ENCODE measurements at places on chromosomes 3 and 15. TPM values are rescaled to one million over a fixed set of nuclear protein-coding genes. Genes with fewer than 3 reads are reported as not detected.
A peak's percentile ranks its signal among the peaks of the same experiment; 100 is the strongest.

DNA sequence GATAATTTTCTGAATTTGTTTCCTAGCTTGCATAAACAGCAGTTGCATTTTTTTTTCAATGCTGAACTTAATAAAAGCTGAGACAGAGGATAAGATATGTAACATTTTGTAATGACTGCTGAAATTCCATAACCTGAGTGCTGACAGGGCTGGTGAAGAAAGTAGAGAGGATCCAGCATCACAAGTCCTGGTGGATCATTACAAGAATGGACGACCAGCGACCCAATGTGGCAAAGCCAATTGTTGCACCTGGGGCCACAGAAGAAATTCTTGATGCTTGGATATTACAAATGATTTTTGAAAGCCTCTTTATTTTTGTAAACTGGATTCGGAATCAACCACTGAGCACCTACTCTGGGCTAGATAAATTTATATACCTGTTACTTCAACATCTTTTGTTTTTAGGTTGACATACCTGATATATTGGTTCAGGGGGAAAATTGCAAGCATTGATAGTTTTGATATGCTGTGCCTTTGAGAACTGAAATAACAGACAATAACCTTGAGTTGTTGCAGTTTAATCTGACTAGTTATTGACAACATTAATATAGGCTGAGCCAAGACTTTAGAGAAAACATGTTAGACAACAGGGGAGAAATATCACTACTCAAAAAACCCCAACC is 3.9 kb upstream of the ACTL6A start:
- DNase-seq: peak; percentile 54

DNA sequence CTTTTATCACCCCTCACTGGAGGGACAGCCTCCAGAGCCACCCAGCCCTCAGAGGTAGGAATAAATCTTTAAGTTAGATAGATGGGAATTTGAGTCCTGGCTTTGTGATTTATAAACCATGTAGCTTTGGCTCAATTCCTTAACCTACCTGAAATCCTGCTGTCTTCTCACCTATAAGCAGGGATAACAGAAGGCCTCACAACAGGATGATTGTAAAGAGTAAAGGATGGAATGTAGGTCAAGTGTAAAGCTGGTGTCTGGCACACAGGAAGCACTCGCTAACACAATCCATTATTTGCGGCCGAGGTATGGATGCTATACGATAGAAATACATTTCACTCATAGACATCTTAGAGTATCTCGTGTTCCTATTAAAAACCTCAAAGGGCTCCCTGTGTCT is 162.9 kb upstream of the LRTM1 start:
- DNase-seq: no peak

DNA sequence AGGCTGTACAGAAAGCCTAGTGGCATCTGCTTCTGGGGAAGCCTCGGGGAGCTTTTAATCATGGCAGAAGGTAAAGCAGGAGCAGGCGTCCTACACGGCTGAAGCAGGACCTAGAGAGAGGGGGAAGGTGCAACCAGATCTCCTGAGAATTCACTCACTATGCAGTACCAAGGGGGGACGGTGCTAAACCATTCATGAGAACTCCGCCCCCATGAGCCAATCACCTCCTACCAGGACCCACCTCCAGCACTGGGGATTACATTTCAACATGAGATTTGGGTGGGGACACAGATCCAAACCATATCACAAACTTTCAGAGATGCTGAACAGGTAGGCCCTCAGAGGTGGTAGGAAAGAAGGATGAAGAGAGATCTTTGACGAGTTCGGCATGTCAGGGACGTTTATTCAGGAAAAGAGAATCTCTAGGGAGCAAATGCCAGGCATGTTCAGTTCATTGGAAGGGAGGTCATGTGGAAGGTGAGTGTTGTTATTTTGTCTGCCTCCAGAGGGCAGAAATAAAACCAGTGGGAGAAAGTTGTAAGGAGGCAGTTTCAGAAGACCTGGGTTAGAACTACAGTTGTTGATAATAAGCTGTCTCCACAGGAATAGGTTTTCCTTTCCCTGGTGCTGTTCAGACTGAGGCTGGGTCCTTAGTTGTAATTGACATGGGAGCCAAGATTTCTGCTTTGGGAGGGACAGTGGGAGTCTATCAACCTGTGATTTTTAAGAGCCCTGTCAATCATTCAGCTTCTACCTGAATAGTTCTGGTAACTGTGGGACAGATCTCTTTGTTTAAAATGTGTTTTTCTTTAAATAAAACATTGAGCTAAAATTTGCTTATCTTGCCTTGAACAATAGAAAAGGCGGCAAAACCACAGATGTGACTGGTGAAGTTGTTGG is 4.3 kb upstream of the FNDC3B start:
- DNase-seq: peak; percentile 41

DNA sequence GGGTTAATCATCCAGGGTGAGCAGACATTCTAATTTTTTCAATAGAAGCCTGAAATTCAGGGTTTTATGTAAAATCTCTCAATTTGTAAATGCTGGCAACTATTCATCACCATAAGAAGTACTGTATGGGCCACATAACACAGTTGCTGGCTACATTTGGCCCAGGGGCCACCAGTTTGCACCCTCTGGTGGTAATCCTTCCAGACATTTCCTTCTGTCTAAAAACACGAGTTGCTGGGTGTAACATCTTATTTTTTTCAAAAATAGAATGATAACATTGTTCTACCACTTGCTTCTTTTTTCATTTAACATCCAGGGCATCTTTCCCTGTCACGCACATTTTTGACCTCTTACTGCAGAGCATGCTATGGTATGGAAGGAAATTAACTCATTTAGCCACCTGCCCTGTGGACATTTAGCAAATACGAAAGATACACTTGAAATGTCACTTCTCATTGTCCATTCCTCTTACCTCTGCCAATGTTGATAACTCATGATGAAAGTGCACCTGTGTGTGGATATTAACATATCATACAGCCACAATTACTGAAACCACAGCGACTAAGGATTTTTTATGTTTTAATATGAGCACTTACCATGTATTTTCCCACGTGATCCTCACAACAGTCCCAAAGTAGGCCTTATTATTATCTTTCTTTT is 117.5 kb upstream of the ARHGEF3 start:
- DNase-seq: no peak

- DNase-seq: no peak
Measured at GRCh38 chr3:94406595-94406994, 343.7 kb downstream of the NSUN3 start.

GRCh38 chr3:115512565-115513415 is 110.5 kb upstream of the GAP43 start:
- no peak for DNase-seq

- DNase-seq: no peak
Measured at GRCh38 chr15:31352911-31353811, 26.5 kb downstream of the KLF13 start.

DNA sequence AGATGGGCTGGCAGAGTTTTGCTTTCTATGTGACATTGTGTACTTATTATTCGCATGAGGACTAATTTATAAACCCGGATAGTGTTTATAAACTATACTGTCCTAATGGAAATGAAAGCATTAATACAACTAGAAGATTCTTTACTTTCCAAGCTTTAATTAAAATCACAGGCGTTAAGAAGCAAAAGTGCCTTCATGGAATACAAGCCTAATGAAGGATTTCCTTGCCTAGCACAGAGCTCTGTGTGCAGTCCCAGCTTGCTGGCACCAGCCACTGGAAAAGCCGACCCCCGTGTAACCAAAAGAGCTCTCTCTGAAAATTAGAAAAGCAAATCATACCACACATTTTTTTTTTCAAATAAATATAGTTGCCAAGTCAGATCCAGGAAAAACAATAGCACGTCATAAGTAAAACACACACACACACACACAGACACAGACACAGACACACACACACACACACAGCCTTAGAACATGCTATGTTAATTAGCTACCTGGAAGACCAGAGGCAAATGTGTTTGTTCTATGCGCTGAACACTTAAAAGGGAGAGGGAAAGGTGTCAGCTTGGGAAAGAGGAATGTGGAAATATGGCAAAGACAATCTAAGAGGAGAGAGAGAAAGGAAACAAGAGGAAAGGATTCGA is 1084.2 kb downstream of the TUSC7 start:
- no peak for DNase-seq

DNA sequence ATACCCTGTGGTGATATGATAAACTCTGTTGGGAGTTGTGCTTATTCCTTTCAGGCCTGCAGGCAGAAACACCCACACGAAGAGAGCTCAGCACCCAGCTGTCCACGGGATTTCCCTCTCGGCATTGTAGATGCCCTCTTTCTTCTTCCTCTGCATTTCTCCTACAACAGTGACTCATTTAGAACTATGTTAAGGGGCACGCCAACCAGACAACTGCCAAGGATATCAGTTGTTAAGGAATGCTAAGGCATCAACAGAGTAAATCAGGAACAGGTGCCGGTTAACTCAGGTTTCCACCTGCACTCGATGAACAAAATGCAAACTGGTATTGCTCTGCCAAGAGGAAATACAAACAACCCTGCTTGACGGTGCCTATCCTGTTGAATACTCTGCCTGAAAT is 270.0 kb upstream of the PEX5L start:
- peak; percentile 6 for DNase-seq

DNA sequence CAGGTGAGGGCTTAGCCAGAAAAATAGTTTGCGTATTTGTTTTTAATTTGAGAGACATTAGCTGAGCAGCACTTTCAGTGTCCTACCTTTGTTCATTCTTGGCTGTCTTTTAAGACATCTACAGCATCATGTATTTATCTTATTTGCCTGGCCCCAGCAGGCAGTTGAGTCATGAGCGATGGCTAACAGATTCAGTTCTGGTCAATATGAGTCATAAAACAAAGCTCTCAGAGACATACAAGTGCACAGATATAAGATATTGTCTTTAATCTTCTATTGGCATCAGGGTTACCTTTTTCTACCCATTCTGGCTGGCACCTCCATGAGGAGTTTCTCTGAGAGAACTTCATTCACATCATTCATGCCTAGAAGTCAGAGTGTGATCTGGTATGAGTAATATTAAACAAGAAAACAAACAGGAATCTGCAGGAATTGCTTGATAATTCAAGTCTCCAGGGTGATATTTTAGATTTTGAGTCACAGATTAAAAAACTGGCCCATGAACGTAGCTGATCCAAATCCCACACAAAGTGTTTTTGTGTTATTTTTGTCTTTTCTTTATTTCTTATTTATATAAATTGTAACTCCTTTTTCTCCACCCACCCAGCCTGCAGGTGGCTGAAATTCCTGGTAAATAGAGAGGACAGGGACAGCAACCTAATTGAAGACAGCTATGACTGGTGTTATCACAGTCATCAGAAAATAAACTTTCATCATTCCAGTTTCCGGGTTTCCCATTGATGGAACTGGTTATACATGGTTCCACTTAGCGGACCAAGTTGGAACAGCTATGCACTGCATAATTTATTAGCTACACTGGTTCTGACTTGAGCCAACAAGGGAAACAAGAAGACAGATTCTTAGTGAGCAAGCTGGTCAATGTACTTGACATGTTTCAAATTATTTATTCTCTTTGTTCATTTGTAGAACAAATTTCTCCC is 47.3 kb downstream of the PLSCR2 start:
- no peak for DNase-seq

DNA sequence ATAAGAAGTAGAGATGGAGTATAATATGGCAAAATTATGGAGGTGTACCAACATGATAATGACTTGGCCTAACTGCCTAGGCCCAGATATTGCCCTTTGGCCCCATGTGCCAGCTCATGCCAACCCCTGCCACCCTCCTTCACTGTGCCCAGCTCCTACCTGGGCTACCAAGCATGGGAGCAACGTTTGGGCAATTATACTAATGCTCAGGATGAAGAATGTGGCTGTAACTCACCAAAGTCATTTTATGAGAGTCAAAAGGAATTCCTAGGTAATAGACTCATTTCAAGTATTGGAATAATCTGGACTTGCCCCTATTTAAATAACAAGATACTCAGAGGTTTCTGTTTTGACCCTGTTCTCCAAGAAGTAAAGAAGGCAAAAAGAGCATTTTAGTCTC is 240.2 kb upstream of the IL12A start:
- no peak for DNase-seq

DNA sequence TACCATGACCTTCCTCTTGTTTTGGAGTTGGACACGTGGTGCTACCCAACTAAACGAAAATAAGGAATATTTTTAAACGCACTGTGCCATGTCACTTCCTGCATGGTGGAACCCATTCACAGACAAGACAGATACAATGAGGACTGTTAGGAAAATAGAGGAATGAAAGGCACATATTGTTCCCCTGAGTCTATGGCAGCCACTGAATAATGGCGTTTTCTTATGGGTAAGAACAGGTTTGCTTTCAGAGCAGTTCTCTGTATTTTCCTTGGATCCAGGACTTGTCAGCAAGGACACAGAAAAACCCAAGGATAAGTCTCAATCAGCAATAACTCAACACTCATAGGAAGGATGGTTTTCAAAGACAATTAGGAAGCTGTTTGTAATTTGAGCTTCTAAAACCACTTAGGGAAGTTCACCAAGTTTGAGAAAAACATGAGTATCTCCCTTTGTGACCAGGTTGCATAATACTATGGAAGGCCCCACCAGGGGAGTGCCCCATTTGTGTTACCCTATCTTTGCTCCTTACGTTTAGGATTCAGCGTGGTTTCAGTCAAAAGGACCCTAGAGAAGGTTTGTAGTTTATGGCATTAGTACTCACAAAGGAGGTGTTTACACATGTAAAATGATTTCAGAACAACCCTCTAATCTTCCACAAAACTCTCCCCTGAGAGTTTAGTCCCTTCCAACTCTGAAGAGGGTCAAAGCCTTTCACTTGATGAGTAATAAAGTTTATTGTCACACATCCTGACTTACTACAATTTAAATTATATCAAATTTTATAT is 487.2 kb upstream of the ATP11B start:
- DNase-seq: no peak

DNA sequence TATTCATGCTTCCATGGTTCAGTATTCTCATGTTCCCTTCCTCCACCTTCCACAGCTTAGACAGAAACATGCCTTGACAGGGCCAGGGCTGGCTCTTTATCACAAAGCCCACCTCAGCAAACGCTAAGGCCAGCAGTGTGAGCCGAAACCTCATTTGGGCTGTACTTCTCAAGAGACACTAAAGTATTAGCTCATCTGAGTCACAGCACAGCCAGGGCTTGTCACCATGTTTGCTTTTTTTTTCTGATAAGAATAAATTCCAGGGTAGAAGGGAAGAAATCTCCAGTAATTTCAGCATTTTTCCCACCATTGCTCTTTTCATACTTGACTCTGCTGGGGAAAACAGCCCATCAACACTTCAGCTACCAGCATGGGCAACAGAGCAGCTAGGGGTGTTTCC is 95.4 kb downstream of the MYLK start:
- no peak for DNase-seq

DNA sequence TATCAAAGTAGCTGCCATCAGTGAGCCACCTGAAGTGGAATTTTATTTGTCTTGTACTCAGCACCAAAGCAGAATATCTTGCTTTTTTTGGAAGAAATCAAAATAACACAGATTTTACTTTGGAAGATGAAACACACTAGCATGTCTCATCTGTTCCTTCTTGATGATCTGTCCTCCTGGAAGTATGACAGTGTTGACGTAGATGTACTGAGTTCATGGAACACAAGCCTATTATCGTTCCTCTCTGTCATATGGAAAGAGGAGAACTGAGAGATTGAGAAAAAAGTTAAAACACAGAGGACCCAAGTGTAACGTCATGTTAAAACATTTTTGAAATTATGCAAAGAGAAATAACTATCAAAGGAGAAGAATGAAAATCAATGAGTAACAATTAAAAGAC is 340.2 kb downstream of the ROBO2 start:
- DNase-seq: no peak

GRCh38 chr3:169404520-169404890 is 259.0 kb downstream of the MECOM start:
- no peak for DNase-seq

- DNase-seq: no peak
Measured at GRCh38 chr15:76038512-76038911, 21.3 kb upstream of the TMEM266 start.

KLHL40 gene
- total RNA-seq: not detected

ISL2 gene
- 8.1 TPM for total RNA-seq

C3orf49 gene
- not detected for total RNA-seq

CD80 gene
- total RNA-seq: not detected

SCG3 gene
- not detected for total RNA-seq

SERINC4 gene
- total RNA-seq: not detected

Data from Caki2 (cell line).